Fibroblast of the aortic adventitia (primary cell): ENCODE measurements at places on chromosomes 16 and 17.

DNA sequence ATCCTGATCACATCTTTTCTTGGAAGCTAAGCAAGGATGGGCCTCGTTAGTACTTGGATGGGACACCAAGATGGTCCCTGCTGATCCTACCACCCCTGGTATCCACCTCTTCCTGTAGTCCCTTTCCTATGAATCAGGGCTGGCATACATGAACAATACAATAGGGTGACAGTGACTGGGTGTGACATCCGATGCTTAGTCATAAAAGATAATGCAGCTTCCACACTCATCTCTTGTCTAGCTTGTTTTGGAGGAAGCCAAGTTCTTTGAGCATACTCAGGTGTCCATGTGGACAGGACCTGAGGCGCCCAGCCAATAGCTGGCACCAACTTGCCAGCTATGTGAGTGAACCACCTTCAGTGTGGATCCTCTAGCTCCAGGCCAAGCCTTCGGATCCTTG, 62.5 kb upstream of the NFAT5 start:
- no peak for DNase-seq

- no peak for DNase-seq
Measured at GRCh38 chr16:17313085-17313611, 157.6 kb downstream of the XYLT1 start.

GRCh38 chr16:48201515-48202201, 42.4 kb upstream of the LONP2 start:
- no peak for DNase-seq

- DNase-seq: no peak
Measured at GRCh38 chr17:27919079-27919478, 25.9 kb upstream of the LYRM9 start.

- DNase-seq: no peak
Measured at GRCh38 chr17:29054835-29055234, 11.9 kb downstream of the PIPOX start.

DNA sequence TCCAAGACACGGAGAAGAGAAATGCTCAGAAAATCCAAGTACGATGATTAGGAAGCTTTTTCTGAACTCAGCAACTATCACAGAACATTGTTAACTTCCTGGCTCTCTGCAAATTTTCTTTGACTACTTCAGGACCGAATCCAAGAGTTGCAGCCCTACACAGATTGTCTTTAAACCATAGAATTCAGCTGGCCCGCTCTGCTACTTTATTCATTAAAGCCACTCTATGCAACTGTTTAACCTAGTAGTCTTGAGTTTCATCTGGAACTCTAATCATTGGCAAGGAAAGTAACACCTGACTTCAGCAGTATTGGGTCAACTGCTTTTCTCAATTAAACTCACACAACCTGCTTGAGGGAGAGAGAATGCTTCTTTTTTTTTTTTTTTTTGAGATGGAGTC, 210.1 kb downstream of the SLC39A11 start:
- DNase-seq: no peak

DNA sequence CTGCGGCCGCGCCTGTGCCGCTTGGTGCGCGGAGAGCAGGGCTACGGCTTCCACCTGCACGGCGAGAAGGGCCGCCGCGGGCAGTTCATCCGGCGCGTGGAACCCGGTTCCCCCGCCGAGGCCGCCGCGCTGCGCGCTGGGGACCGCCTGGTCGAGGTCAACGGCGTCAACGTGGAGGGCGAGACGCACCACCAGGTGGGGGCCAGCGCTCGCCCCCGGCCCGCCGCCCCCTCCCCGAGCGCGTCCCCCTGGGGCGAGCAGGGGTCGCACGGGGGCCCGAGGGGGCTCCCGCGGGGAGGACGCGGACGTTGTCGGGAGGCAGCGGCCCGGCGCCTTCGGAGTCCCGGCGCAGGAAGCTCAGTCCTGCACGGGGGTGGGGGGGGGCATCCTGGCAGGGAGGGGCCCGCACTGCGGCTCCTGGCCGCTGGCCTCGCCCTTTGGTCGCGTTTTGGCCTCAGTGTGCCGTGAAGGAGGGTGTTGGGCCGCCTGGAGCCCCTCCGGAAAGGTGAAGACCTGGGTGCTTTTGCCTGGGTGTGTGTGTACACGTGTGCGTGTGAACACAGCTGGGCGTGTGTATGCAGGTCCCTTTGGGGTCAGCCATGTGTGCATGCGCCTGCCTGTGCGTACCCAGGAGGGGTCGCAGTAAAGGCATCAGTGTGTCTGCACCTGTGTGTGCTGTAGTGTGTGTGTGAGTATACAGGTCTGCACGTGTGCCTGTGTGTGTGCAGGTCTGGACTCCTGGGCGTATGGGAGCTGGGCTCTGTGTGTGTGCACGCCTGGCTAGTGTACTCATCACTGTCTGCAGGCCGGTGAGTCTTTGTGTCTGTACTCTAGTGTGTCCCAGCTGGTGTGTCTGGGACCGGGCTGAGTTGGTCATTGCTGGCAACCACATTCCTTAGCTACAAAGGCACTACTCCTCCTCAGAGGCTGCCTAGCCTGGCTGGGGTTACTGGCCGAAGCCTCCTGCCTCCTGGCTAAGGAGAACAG, 615 bp downstream of the NHERF2 start:
- DNase-seq: peak; percentile 20

- no peak for DNase-seq
Measured at GRCh38 chr16:89606006-89606405, 7.4 kb upstream of the DPEP1 start.

DNA sequence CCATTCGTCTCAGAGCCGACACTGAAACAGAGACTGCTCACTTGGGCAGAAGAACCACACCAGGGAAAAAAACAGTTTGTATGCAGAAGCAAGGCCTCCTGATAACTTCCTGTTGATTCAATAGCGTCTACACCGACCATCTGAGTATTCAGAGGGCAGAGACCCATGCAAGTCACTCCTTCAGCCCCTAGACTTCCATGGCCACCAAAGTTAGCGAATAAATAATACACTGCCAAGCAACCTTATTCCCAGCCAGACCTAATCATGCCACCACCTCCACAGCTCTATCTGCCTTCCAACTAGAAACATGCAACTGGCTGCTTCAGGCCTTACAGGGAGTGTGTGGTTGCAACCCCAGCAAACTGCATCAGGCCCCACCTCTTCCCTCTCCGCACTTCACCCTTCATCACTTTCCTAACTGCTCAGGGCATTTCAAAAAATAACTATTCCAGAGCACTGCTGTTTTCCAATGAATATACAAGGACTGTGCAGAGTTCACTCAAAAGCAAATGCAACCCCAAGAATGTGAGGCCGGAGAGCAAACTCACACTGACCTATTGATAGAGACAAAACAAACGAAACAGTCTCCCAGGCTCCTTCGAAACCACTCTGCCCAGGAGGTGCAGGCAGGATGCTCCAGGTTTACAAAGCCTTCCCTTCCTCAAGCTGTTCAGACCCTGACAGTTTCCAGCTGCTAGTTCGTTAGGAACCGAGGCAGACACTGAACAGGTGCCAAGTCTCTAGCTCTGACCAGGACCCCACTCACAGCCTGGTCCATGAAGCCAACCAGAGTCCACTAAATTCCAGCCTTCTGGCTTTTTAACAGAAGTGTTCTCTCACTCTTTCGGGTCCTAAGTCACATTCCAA, 3.6 kb downstream of the USP7 start:
- DNase-seq: peak; percentile 34

DNA sequence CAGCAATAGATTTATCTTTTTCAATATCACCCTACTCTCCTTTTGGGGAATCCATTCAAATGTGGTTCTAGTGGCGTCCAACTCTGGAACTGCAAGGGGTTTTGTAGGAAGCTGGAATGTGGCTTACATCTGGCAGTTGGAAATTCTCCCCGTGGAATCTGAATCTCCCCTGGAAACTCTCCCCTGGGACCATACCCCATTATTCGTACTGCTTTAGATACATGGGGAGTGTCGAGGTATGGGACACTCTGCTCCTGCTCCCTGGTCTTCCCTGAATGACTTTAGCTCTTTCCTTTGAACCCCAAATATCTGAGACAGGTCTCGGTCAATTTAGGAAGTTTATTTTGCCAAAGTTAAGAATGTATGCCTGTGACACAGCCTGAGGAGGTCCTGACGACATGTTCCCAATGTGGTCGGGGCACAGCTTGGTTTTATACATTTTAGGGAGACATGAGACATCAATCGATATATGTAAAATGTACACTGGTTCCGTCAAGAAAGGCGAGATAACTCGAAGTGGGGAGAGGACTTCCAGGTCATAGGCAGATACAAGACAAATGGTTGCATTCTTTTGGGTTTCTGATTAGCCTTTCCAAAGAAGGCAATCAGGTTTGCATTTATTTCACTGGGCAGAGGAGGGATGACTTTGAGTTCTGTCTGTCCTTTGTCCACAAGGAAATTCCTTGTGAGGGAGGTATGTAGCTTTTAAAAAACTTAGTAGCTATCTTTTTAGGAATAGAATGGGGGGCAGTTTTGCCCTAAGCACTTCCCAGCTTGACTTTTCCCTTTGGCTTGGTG, 89.1 kb upstream of the CORO6 start:
- DNase-seq: no peak

DNA sequence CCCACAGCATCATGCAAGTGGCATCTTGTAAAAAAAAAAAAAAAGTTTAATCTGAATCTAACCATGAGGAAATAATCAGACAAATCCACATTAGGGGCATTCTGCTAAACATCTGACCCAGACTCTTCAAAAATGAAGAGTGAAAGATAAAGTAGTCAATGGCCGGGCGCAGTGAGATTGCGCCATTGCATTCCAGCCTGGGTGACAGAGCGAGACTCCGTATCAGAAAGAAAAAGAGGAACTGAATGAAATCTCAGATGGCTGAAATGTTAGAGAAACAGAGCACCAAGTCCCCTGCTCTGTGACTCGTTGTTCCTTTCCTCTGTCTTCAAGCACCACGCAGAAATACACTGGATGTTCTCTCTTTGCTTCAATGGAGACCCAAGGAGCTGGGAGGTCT, 12.7 kb upstream of the RNF135 start:
- DNase-seq: no peak

- no peak for DNase-seq
Measured at GRCh38 chr16:28009586-28010373, 53.7 kb downstream of the GSG1L start.

- no peak for DNase-seq
Measured at GRCh38 chr16:79359082-79359481, 241.5 kb downstream of the MAF start.

- no peak for DNase-seq
Measured at GRCh38 chr17:47806026-47806912, 15.3 kb downstream of the OSBPL7 start.

- DNase-seq: peak; percentile 60
Measured at GRCh38 chr16:73122604-73123391, 74.9 kb upstream of the ZFHX3 start.

DNA sequence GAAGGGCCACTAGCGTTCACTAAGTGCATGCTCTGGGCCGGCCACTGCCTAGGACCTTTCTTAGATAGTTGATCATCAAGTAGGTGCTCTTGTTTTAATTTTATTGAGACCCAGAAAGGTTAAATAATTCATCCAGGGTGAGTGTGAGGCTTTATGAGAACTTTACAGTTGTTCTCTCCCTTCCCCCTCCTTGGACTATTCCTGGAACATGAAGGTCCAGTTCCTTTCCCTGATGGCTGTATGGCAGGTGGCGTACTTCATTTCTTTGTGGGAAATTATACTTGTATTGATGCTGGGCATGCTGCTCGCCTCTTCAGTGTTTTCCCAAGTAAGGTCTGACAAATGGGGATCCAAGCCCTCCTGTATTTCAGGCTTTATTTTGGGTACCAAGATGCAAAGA, 8.5 kb downstream of the SGF29 start:
- no peak for DNase-seq

GRCh38 chr16:87045466-87046216, 271.6 kb downstream of the C16orf95 start:
- DNase-seq: no peak

DNA sequence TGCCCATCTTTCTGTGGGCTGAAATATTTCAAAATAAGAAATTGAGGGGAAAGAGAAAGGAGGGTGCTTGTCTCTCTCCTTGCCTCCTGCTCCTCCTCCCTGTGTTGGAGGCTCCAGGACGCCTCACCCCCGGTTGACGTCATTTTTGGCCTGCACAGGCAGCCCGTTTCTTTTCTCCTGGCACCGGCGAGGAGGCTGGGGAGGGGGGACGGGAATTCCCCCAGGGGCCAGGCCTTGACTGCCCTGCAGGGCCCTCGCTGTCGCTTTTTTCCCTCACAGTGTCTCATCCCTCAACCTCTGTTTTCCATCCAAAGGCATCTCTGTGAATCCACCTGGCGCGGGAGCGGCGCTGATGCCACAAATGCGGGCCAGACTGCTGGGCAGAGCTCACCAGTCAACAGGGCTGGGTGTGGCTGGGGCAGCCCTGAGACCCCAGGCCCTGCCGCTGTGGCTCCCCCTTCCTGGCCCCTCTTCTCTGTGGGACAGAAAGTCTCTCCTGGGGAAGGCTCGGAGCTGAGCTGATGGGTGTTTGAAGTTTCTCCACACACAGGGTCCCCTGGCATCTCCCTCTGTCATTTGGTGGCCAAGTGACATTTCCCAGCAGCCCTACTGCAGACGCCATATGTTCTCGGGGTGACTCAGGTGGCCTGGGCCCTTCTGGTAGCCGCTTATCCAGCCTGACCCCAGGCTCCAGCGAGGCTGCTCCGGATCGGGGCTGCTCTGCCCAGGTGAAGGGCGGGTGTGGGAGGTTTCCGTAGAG, 16.0 kb downstream of the CENPX start:
- DNase-seq: peak; percentile 62

DNA sequence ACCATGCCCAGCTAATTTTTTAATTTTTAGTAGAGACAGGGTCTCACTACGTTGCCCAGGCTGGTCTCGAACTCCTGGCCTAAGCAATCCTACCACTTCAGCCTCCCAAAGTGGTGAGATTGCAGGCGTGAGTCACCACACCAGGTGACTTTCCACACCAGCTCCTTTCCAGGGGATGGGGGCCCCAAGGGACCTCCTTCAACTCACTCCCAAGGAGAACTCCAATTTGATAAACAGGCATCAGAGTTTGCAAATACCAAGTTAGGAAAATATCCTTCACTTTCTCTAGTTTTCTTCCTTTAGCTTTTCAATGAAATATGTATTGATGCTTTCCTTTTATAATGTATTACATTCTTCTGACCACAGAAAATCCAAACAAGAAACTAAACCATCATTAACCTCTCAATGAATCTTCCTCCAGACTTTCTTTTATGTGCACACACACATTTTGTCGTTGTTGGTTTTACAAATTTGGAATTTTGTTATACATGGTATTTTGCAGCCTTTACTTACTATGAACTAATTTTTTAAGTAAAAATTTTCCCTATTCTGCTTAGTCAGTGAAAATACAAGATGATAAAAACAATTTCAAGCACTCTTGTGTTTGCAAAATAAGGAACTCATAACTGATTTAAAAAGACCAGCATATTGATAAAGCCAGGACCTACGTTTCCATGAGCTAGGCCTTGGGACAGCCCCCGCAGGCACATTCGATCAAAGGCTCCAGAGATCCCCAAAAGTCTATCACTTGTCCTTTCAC, 32.0 kb downstream of the GAS7 start:
- DNase-seq: no peak

DNA sequence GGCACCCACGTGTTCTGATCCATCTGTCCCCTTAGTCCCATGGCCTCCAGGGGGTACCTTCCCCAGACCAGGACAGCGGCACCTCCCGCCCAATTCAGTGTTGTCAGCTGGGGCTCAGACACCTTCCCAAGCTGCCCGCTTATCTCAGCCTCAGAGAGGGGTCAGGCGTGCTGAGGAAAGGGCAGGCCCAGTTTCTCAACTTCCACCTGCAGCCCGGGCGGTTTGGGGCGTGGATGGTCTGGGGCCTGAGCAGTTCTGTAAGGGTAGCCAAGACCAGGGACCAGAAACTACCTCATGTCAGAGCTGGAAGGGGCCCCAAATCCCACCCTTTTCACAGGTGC, 5.1 kb downstream of the PLCD3 start:
- DNase-seq: no peak
